ENCODE measurements at places on chromosomes 7 and 10.

DNA sequence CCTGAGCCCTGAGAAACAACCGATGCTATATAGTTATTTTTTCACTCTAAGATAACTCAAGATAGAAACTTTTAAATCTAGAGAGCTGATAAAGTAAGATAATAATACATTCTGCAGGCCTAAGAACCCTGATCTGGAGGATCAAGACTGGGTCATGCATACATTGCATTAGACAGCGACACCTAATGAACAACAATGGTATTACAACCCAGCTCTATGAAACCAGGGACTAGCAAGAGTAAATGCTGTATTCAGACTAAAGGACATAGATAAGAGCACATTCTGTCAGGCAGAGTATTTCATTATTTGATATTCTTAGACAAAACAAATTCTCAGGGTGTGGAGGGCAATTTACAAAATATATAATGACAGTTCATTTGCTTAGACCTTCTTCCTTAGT is 148.6 kb downstream of the GRK5 start:
- no peak for DNase-seq

DNA sequence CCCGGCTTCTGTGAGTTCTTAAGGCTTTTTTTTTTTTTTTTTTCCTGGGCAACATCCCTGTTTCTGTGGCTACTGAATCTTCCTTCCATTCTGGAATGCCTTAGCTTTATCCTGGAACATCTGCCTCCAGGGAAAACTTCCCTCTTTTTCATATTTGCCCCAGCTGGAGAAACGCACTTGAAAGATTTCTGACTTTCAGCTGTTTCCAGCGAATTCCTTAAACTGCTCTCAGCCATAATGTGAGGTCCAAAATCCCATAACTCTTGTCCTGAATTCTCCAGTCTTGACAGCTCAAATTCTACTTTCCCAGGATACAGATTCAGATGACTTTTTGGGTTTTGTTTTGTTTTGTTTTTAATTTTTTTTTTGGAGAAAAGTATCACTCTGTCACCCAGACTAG is 263.6 kb upstream of the AUTS2 start:
- no peak for DNase-seq

DNA sequence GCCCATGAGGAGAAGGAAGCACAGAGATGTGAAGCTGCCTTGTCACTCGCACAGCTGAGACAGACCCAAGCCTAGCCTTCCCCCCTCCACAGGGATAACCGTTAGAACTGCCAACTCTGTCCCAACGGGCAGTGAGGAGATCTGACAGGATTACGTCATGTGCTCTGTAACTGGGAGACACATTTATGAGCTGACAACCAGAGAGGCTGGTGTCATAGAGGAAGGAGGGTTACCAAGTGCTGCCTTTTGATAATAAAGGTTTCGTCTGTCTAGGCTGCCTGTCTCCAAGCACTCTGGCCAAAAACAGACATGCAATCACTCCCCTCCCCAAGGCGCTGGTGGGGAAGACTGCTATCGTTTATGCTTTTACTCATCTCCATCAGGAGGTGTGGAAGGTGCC is 165.9 kb downstream of the PLXNA4 start:
- no peak for DNase-seq

DNA sequence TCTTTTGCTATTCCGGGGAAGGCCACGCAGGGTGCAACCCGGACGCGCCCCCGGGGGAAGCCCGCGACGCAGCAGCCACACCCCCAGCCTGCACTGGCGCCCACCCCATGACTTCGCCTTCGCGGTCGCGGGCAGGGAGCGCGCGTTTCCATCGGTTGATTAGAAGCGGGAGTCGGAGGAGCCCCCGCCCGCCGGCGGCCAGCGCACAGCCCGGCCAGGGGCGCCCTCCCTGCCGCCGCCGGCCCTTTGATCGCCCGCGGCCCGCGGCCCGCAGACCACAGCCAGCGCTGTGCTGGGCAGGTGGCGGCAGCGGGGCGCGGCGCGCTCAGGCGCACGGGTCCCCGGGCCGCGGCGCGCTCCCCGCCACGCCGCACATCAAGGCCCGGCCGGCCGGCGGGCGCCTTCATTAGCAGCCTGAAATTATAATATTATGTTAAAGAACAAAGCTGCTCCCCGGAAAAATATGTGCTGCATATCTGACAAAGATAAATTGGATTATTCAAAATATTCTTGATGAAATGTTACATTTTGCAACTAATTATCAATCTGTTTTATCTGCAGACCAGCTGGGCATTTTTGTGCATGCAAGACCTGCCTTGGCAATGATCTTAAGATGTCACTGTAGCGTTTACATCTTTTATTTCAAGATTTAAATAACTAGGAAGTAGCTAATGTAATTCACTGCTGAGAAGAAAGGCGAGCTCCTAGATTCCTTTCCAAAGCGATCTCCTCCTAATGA is 160.7 kb upstream of the MKI67 start:
- DNase-seq = no peak

GRCh38 chr10:84340187-84340586 is 11.8 kb downstream of the CCSER2 start:
- no peak for DNase-seq

DNA sequence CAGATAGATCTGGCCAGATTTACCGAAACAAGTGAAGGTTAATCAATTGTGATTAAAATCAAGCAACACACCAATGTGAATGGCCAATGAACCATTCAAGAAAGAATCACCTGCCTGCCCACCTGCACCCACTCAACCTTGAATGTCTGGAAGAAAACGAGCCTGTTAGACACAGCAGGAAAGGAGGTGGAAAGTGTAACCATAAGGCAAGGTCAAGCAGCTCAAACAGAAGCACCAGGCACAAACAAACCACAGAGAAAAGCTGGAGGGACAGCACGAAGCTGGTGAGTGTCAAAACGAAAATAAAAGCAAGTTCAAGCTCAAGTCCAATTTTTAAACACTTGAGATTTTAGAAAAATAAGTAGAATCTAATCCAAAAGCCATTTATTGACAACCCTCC is 64.9 kb downstream of the STEAP1B start:
- no peak for DNase-seq

GRCh38 chr7:24879291-24879690 is 100.7 kb downstream of the OSBPL3 start:
- DNase-seq = no peak

DNA sequence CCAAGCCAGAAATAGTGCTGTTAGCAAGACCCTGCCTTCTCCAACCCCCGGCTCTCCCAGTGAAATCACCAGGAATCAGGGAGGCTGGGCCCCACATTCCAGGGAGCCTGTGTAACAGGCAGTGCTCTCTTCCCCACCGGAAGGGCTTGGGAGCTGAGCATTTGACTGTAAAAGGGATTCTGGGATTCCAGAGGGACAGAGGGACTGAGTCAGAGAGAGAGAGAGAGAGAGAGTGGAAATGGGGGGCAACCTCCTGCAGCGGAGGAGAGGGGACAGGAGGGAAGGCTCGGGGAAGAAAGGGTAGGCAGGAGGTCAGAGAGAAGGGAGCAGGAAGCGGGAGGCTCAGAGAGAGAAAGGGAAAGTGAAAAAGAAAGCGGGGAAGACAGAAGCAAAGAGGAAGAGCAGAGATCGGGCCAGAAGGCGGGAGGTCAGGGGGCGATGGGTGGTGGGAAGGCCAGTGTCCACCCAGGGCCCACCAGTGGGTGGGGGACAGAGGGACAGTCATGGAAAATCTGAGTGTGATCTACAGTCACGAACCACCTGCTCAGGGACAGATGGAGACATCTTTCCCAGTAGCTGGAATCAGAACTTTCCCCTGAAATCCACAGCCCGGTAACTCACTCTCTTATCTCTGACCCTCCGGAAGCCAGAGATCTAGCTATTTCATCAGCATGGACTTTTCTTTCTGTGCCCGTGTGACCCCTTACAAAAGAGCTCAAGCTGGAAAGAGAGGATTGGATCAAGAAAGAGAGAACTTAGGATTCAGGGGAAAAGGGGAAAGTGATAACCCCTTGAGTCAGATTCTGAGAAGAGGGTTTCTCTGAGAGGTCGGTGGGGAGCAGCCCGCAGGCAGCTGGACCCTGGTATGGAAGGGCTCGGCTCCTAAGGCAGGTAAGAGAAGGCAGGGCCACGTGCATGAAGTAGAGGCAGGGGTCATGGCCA is 4.6 kb upstream of the SERPINE1 start:
- no peak for DNase-seq

- DNase-seq = no peak
Observed at GRCh38 chr7:121433775-121434174, 37.7 kb upstream of the FAM3C start.

DNA sequence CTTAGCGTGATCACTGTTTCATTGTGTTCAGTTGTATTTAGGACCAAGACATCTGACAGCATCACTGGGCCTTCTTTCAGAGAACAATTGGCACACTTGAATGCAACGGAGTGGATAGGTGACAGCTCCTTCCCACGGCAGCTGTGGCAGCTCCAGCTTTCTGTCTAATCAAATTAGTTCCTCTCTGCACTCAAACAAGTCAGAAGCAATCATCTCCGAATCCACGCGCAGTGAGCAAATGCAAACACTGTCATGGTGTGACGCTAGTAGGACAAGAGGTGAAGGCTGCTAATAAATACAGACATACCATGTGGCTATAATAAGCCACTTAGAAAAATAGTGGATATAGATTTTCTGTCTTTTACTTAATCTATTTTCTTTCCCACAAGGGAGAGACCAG is 542.4 kb downstream of the ACTR3B start:
- DNase-seq = no peak

- no peak for DNase-seq
Observed at GRCh38 chr10:92829786-92830377, 18.4 kb upstream of the EXOC6 start.

- no peak for DNase-seq
Observed at GRCh38 chr10:101760510-101760909, 15.4 kb downstream of the FGF8 start.
